ENCODE measurements at places on chromosomes 4 and X.

- no peak for DNase-seq
Measured at GRCh38 chrX:112757946-112758345, 78.2 kb upstream of the LHFPL1 start.

DNA sequence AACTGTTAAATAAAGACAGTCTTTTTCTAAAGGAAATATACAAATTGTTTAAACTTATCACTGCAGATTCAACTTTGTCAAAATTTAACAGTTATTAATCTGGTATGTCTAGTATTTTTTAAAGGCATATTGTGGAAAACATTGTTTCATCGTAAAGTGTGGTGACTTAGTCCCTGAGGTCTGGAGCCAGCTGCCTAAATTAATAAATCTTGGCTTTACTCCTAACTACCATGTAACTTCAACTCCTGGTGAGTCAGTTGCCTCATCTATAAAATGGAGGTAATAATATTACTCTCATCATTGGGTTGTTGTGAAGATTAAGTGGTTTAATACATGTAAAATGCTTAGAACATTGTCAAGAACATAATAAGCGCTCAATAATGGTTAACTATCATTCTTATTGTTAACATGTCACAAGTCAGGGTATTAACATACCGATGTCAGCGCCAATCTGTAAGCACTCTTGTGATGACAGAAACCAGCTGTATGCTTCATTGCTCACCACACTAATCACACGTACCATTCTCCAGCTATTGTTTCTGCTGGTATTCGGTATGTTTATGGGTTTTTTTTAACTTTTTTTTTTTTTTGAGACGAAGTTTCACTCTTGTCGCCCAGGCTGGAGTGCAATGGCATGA, 14.1 kb upstream of the SMIM43 start:
- no peak for DNase-seq

DNA sequence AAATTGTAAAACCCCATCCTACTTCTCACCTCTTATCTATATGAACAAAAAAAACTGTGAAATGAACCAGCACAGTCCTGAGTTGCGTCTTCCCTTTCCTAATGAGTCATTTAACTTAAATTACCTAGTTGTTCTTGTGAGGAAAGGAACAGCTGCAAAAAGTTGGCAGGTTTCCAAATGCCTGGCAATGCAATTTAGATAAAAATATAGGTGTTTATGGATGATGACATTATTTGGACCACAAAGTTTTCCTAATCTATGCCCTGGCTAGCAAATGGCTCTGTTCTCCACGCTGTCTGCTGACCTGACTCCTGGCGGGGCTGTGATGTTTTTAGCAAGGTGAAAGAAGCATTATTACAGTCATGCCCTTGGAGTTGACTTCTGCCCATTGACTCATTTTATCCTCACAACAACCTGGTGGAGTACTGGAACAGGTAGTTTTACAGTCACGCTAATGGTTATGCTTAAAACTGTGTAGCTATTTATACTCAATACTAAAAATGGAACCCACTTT, 29.8 kb upstream of the RELL1 start:
- DNase-seq = peak; percentile 85

DNA sequence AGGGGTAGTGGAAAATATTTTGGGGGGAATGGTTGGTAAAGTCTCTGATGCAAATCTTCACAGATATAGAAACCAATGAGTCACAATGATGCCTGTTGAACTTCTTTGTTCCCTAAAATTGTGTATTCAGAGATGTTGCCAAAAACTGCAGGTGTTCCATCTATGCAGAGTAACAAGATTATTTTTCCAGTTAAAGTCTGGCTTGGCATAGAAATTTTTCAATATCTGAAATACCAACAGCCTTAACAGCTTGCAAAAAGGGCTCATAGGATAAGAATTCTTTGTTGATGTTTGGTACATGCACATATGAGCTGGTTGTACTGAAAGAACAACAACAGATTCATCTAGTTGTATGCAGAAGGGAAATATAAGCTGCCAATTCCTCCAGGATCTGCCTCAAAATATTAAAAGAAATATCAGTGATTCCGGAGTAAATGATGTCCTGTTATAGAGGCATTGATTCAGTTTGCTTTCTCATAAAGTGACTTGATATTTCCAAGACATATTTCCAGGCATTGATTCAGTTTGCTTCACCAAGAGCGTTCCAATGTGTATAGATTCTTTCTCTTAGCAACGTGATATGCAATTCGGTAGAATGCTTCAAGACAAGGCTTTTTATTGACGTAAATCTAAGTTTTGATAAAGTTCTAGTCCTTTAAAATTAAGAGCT, 564.4 kb downstream of the TMA16 start:
- DNase-seq = no peak

- DNase-seq = peak; percentile 35
Measured at GRCh38 chr4:10013722-10014121, 7.6 kb downstream of the SLC2A9 start.

- DNase-seq = no peak
Measured at GRCh38 chr4:140102421-140102820, 51.6 kb downstream of the MAML3 start.

- no peak for DNase-seq
Measured at GRCh38 chrX:47143894-47144625, 442 bp downstream of the NDUFB11 start.

- DNase-seq = no peak
Measured at GRCh38 chrX:76439188-76439587, 11.7 kb downstream of the MAGEE1 start.

GRCh38 chr4:10697086-10697485, 12.5 kb upstream of the CLNK start:
- DNase-seq = no peak

DNA sequence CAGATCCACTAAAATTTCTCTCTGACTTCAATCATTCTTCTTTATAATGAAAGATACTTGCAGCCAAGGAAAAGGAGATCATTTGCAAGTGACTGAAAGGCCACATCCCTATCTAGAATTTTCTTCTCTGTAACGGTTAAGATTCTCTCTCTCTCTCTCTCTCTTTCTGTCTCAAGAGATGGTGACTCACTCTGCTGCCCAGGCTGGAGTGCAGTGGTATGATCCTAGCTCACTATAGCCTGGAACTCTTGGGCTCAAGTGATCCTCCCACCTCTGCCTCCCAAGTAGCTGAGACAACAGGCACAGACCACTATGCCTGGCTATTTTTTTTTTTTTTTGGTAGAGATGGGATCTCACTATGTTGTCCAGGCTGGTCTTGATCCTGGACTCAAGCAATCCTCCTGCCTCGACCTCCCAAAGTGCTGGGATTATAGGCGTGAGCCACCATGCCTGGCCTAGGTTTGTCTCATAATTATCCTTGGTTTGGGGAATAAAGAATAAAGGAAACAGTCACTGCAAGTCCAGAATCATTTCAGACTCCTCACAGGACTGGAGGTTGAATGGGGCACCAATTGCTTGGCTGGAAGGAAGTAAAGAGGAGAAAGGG, 33.3 kb upstream of the GALNT7 start:
- no peak for DNase-seq

DNA sequence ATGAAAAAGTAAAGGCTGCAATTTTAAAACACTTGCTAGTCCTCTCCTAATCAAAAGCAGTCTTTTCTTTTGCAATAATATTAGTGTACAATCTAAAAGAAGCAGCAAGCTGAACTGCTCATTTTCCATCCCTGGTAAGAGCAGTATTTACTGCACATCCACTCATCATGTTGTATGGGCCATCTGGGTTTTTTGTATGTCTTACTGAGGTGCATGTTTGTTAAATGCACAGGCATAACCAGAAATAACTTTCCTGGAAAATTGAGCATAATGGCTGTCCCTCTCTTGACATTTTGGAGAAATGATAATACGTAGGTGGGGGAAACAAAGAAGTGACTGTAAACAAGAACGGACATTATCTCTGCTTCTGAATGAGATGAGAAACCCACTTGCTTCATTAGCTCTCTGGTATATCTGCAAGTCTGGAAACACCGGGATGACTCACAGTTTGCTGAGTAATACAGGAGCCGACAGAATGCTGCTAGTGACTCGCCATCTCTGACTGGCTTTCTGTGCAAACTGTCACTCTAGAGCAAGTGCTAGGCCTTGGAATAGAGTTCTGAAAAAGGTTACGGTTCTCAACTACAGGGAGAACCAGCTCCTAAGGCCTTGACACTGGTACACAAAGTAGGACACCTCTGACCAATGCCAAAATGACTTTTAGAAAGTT, 85.7 kb upstream of the MTM1 start:
- peak; percentile 93 for DNase-seq

DNA sequence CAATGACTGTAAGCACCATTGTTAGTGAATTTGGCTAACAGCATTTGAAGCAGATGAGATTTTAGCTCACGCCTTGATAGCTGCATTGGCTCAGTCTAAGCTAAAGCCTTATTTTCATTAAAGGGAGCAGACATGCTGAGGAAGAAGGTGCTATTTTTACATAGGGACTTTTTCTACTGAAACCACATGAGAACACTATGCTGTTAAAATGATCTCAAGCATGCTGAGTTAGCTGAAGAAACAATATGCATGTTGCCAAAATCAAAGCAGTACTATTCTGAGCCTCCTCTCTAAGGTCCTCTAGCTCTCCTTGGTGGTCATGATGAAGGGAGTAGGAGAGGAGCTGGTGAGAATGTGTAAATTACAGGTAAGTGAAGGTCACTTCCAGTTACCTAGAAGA, 134.4 kb upstream of the JADE1 start:
- no peak for DNase-seq

DNA sequence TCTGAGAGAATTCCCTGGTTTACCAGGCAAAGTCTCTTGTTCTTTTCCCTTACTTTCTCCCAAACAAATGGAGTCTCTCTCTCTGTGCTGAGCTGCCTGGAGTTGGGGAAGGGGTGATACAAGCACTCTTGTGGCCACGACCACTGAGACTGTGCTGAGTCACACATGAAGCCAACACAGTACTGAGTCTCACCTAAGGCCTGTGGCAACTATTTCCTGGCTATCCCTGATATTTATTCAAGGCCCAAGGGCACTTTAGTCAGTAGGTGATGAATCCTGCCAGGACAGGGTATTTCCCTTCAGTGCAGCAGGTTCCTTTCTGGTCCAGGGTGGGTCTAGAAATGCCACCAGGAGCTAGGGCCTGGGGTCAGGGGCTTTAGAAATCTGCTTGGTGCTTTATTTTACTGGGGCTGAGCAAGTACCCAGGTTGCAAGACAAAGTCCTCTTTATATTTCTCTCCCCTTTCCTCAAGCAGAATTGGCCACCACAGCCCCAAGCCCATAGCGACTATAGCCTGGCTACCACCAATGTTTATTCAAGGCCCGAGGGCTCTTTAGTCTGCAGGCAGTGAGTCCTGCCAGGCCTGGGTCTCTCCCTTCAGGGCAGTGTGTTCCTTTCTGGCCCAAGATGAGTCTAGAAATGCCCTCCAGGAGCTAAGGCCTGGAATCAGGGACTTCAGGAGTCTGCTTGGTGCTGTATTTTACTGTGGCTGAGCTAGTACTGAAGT, 10.5 kb downstream of the ARL13A start:
- no peak for DNase-seq

- DNase-seq = no peak
Measured at GRCh38 chrX:109614951-109615350, 10.0 kb downstream of the KCNE5 start.

DNA sequence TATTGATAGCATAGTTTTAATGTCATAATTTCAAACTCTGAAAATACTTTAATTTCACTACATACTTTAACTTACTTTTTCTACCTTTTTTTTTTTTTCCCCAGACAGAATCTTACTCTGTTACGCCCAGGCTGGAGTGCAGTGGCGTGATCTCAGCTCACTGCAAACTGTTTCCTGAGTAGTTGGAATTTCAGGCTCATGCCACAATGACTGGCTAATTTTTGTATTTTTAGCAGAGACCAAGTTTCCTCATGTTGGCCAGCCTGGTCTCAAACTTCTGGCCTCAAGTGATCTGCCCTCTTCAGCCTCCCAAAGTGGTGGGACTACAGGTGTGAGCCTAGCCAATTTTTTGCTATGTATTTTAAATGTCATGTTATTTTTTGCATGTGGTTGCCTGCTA, 741.6 kb downstream of the TRAM1L1 start:
- DNase-seq = no peak

DNA sequence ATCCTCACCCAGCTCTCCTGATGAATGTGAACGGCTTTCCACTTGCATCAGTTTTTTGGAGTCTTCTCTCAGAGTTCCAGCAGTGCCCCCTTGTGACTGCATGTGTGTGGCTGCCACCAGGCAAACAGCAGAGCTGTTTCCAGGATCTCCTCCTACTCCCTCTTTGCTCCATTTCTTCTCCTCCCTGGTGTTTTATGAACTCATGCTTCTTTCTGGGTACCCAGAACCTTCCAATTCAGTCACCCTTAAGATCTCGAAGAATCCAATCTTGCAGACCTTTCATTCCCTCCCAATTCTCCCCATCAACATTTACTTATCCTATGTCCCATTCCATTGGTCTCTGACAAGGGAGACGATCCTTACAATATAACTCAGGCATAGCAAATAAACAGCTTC, 6.8 kb upstream of the TCEANC start:
- peak; percentile 36 for DNase-seq

DNA sequence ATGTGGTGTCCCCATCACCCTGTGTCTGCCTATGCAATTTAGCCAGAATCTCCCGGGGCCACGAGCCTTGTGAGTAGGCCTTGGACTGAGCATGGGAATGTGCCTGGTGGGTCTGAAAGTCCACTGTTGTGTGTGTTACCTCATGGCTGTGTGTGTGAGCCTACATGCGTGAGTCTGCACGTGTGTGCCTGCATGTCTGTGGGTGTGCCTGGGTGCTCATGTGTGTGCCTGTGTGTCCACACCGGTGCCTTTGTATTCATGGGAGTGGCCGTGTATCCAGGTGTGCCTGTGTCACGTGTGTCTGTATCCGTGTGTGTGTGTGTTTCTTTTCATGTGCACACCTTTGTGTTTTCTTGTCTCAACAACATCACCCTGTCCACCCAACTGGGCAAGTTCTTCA, 14.2 kb downstream of the ATP5ME start:
- no peak for DNase-seq

GRCh38 chrX:10240918-10241317, 84.1 kb downstream of the CLCN4 start:
- DNase-seq = no peak

GRCh38 chr4:88981993-88982392, 75.0 kb downstream of the FAM13A start:
- DNase-seq = no peak

- no peak for DNase-seq
Measured at GRCh38 chrX:78748846-78749245, 1.3 kb downstream of the LPAR4 start.
